ENCODE measurements at places on chromosomes 4 and X.

DNA sequence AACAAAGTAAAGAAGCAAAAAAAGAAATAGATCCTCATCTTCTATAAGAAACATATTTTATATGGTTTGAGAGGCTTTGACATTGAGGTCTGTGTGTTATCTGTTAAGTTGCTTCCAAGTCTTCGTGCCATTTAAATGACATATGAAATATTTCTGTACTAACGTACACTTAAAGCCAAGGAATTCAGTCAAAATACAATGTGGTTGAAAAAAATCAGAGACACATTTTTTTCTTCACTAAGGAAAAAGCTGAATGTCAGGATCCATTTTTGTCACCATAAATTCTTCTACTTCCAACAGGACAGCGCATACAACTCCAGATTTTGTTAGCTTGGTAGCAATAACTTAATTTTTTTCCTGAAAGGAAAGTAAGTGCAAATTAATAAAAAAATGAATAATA is 168.5 kb downstream of the FAT4 start:
- DNase-seq = no peak

DNA sequence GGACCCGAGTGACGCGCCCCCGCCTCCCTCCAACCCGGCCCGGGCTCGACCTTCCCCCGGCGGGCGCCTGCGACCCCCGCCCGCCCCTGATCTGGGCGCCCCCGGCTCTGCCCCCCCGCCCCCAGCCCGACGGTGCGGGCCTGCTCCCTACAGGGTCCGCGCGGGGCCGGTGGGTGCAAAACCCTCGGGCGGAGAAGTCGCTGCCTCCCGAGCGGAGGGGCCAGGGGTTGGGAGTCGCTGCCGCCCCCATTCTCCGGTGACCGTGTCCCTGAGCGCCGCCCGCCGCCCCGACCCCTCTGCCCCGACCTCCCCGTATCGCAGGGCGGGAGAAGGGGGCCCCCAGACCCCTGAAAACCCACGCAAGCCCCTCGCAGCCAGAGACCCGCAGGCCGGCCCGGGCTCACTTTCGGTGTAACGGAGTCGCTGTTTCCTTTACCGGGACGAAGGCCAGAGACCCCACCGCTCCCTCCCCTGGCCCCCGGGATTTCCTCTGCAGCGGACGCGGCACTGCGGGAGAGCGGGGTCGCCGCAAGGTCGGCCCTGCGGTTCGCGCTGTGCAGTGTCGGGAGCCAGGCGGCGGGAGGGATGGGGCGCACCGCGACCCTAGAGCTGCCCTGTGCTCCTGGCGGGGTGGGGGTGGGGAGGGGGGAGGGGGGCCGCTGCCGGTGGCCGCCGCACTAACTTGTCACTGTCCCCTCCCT is 729 bp upstream of the CPLX1 start:
- DNase-seq = no peak

- DNase-seq = no peak
Observed at GRCh38 chr4:2619459-2619858, 83.0 kb downstream of the FAM193A start.

GRCh38 chr4:115272594-115272993 is 159.2 kb upstream of the NDST4 start:
- no peak for DNase-seq

DNA sequence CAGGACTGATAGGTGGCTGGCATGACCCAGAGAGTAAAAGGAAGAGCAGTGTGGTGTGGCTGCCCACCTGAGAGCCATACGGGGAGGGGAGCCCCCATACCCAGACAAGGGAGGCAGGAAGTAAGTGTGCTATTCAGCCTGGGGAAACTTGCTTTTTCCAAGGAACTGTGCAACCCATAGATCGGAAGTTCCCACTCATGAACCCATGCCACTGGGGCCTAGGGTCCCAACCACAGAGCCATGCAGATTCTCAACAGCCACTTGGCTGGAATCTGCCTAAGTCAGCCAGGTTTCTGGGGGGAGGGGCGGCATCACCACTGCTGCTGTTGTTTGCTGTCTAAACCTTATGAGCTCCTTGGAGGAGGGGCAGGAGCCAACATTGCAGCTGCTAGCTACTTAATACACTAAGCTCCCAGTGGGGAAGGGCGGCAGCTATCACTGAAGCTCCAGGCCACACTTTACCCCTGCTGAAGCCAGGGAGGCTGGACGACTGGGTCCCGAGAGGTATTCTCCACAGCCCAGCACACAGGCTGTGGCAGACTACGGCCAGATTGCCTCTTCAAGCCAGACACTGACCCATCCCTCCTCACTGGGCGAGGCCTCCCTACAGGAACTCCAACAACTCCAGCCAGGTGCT is 410.4 kb downstream of the INPP4B start:
- no peak for DNase-seq

- DNase-seq = no peak
Observed at GRCh38 chr4:19786616-19787015, 465.1 kb upstream of the SLIT2 start.

DNA sequence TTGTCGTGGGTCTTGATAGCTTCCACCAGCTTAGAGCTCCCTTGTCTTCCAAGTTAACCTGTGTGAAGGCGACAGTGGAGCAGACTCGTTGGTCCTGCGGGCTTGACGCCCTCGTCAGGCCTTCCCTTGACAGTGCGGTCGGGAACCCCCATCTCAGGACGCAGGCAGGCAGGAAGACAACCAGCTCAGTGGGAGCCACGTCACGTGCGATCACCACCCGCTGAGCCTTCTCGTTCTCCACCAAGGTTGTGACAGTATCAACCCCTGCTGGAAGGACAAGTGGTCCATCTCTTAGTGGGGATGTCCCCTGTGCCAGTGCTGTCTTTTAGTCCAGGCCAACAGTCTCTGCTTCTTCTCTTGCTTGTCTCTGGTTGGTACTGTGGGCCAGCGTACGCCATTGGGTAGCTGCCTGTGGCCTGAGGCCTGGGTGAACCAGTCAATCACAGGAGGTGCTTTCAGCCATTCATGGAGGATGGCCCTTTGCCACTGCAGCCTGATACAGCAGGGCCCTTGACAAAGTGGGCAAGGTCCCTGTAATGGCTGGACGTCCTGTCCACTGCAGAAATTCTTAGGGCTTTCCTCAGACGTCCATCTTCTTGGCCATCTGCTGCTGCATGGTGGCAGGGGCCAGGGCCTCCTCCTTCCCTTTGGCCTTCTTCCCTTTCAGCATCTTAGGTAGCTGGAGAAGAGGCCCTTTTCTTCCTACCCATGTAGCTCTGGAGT is 31.4 kb downstream of the RGS12 start:
- no peak for DNase-seq

- no peak for DNase-seq
Observed at GRCh38 chr4:5945171-5945570, 52.3 kb upstream of the CRMP1 start.

- DNase-seq = no peak
Observed at GRCh38 chrX:8520791-8521190, 56.2 kb downstream of the VCX3B start.

DNA sequence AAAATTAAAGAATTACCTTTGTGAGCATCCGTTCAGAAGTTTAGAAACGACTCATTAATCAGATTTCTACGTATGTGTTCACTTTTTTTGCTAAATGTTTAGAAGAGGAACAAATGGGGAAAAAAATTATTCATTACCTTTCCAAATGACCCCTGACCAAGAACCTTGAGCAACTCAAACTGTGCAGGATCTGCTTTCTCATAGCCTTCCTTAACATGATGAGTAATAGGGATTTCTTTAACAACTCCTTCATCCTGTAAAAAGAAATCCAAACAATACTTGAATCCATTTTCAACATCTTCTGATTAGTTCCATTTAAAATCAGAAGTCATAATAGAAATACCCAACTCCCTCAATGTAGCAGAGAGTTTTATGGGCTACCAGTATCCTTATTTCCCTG is 32.1 kb downstream of the RPS6KA6 start:
- DNase-seq = no peak

GRCh38 chrX:40805404-40805803 is 70.1 kb upstream of the MED14 start:
- no peak for DNase-seq

- DNase-seq = no peak
Observed at GRCh38 chr4:113784497-113785250, 23.1 kb upstream of the CAMK2D start.

GRCh38 chr4:172514801-172515200 is 653.8 kb upstream of the GALNT7 start:
- DNase-seq = no peak

DNA sequence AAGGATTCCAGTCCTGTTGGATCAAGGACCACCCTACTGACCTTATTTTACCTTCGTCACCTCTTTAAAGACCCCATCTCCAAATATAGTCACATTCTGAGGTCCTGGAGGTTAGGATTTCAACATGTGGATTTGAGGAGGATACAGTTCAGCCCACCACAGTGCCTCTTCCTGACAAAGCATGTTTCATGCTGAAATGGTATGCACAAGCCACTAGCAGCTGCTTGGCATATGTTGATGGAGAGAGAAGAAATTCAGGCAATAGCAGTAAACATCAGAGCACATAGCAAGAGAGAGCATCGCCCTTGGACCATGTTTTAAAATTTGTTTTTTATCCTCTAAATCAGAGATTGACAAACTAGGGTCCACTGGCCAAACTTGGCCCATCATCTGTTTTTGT is 172.1 kb downstream of the PRKX start:
- no peak for DNase-seq

DNA sequence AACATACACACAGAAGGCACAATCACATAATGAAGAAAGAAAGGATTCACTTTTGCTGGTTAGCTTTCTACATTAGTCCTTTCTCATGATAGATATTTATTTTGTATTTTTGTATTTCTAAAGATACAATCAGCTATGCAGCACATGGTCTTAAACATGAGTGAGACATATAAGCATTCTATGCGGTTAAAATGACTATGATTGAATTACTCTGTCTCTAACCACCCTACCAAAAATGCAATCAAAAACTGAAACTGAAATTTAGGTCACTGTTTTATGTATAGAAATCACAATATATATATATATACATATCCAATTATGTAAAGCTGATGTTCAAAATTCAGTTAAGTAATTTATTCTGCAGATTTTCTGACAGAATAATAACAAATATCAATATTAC is 21.9 kb downstream of the CXXC4 start:
- DNase-seq = no peak

DNA sequence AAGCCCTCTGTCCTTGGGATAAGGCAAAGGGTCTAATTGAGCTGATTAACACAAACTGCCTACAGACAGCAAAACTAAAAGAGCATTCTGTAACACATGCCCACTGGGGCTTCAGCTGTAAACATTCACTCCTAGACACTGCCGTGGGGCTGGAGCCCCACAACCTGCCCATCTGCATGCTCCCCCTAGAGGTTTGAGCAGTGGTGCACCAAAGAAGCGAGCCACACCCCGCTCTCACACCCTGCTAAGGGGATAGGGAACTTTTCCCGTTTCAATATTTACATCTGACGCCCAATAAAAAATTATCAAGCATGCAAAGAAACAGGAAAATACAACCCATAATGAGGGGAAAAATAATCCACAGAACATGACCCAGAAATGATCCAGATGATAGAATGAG is 46.9 kb upstream of the HSD17B10 start:
- no peak for DNase-seq

All from central memory CD4-positive, alpha-beta T cell (primary cell).